ENCODE measurements at places on chromosomes 7 and 10. TPM values are rescaled to one million over a fixed set of nuclear protein-coding genes. Genes with fewer than 3 reads are reported as not detected.

The ERVW-1 gene
- not detected for total RNA-seq

GRCh38 chr10:95461611-95462010 is 99.6 kb downstream of the SORBS1 start:
- DNase-seq: no peak
- H3K27me3 ChIP-seq: peaks cover 34% of the 10 kb centered on the region
- H3K4me1 ChIP-seq: peaks cover 2% of the 10 kb centered on the region
- H3K36me3 ChIP-seq: no peaks in the 10 kb centered on the region
- no peak overlapping the region for H3K4me3 ChIP-seq
- H3K27ac ChIP-seq: no peak overlapping the region

- no peak overlapping the region for H3K27ac ChIP-seq
- no peaks in the 10 kb centered on the region for H3K36me3 ChIP-seq
- no peak overlapping the region for H3K4me3 ChIP-seq
- no peaks in the 10 kb centered on the region for H3K27me3 ChIP-seq
- no peaks in the 10 kb centered on the region for H3K4me1 ChIP-seq
Measured at GRCh38 chr7:18948521-18948920, 168.9 kb downstream of the TWIST1 start.

The CAV1 gene
- not detected for total RNA-seq

GRCh38 chr7:33731912-33732311 is 173.4 kb upstream of the BMPER start:
- DNase-seq: no peak
- no peaks in the 10 kb centered on the region for H3K36me3 ChIP-seq
- no peak overlapping the region for H3K27ac ChIP-seq
- H3K27me3 ChIP-seq: no peaks in the 10 kb centered on the region
- no peak overlapping the region for H3K4me3 ChIP-seq
- H3K4me1 ChIP-seq: no peaks in the 10 kb centered on the region

- no peak overlapping the region for H3K4me3 ChIP-seq
- no peaks in the 10 kb centered on the region for H3K27me3 ChIP-seq
- H3K27ac ChIP-seq: no peak overlapping the region
Measured at GRCh38 chr10:60384708-60385398, 4.8 kb downstream of the ANK3 start.

- peak overlapping the region; percentile 21 for H3K4me3 ChIP-seq
- peaks cover 19% of the 10 kb centered on the region for H3K36me3 ChIP-seq
- peaks cover 59% of the 10 kb centered on the region for H3K4me1 ChIP-seq
- H3K27me3 ChIP-seq: peaks cover 2% of the 10 kb centered on the region
- no peak for DNase-seq
- peak overlapping the region; percentile 31 for H3K27ac ChIP-seq
Measured at GRCh38 chr10:32954080-32954479, 4.0 kb downstream of the ITGB1 start.

The HMX2 gene
- total RNA-seq: not detected

- no peak overlapping the region for H3K27ac ChIP-seq
- H3K36me3 ChIP-seq: no peaks in the 10 kb centered on the region
- no peaks in the 10 kb centered on the region for H3K27me3 ChIP-seq
- no peak overlapping the region for H3K4me3 ChIP-seq
- peaks cover 7% of the 10 kb centered on the region for H3K4me1 ChIP-seq
- no peak for DNase-seq
Measured at GRCh38 chr7:106545275-106545674, 115.7 kb downstream of the CCDC71L start.

DNA sequence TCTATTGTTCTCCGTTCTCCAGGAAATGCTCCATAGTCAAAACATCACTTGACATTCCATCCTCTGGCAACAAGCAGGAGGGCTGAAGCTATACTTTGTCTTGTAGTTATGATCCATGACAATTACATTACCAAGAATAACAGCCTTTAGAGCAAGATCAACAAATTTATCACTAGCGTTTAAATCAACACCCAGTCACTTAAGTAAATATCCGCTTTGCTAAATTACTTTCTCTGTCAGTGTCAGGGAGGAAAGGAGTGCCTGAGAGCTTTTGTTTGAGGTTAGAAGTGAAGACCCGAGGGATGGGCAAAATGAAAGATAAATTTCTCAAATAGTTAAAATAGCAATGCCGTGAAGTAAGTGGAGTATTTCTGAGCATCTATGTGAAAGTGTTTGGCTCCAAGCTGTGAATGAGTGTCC is 236.1 kb upstream of the BMPER start:
- H3K27me3 ChIP-seq: no peaks in the 10 kb centered on the region
- DNase-seq: no peak
- no peaks in the 10 kb centered on the region for H3K36me3 ChIP-seq
- no peaks in the 10 kb centered on the region for H3K4me1 ChIP-seq

GRCh38 chr10:33196377-33196706 is 138.1 kb downstream of the NRP1 start:
- DNase-seq: no peak
- H3K4me1 ChIP-seq: peaks cover 5% of the 10 kb centered on the region
- H3K27ac ChIP-seq: no peak overlapping the region
- H3K4me3 ChIP-seq: no peak overlapping the region

DNA sequence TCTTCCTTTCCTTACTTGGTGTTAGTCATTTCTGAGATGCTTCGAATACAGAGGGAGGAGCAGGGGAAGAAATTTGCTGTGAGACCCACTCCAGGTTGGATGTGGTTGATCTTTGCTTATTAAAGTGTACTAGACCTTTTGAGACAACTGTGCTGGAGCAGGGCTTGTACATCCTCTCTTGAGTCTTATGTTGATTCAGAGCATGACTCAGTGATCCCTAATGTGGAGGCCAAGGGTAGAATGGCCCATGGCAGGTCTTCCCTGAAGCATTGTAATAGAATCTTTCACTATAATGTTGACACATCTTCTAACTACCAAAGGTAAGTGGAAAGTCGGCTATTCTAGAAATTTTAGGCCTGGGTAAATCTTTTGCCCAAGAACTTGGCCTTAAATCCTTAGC is 17.0 kb upstream of the SFR1 start:
- no peak overlapping the region for H3K4me3 ChIP-seq
- H3K27me3 ChIP-seq: peaks cover 11% of the 10 kb centered on the region

GRCh38 chr10:101050208-101051069 is 11.3 kb upstream of the KAZALD1 start:
- DNase-seq: peak; percentile 79
- H3K4me1 ChIP-seq: peaks cover 22% of the 10 kb centered on the region
- H3K36me3 ChIP-seq: peaks cover 8% of the 10 kb centered on the region

- no peaks in the 10 kb centered on the region for H3K4me1 ChIP-seq
- DNase-seq: no peak
- H3K27ac ChIP-seq: no peak overlapping the region
- H3K27me3 ChIP-seq: no peaks in the 10 kb centered on the region
- H3K36me3 ChIP-seq: no peaks in the 10 kb centered on the region
Measured at GRCh38 chr7:3979611-3980299, 678.7 kb downstream of the SDK1 start.

DNA sequence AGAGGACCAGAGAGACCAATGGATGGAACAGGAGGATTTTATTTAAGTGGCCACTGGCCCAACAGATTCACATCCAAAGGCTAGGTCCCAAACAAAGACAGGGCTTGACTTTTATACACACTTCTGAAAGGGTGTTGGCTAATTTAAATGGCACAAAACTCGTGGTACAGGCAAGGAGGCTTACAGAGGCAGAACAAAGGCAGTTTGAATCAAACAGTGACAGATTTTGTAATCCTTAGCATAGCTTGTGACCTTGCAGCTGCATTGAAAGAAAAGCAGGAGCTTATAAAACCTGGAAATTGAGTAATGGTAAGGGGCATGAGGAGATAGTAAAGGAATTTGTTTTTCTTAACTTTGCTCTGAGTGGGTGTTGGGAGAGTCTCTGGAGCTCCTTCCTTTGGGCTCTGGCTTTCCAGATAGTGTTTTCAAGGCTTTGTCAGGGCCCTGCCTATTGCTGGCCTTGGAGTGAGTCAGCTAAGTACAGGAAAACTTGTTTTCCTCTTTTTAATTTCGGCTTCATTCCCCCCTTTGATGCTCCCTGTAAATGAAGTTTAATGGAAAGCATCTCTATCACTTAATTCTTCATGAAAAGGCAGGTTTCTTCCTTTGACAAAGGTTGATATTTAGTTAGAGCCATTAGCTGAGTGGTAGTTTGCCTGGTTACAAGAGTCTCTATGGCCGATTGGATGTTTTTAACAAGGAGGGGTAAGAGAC is 96.9 kb downstream of the TRIM24 start:
- H3K4me1 ChIP-seq: no peaks in the 10 kb centered on the region
- no peaks in the 10 kb centered on the region for H3K27me3 ChIP-seq
- H3K36me3 ChIP-seq: peaks cover 95% of the 10 kb centered on the region

The FAM171A1 gene
- total RNA-seq: 11.7 TPM

DNA sequence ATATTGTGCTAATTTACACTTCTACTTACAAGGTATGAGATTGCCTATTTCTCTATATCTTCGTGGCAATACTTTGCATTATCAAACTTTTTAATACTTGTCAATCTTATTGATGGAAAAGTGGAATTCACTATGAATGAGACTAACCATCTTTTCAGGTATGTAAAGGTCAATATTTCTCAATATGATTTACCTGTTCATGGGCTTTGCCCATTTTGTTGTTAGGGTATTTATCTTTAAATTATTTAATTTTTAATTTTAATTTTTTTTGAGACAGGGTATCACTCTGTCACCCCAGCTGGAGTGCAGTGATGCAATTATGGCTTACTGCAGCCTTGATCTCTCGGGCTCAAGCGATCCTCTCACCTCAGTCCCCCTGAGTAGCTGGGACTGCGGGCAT is 47.8 kb upstream of the LCOR start:
- H3K27ac ChIP-seq: no peak overlapping the region
- H3K4me3 ChIP-seq: no peak overlapping the region
- H3K4me1 ChIP-seq: no peaks in the 10 kb centered on the region
- H3K27me3 ChIP-seq: no peaks in the 10 kb centered on the region

- H3K27ac ChIP-seq: peak overlapping the region; percentile 76
- DNase-seq: no peak
- H3K4me3 ChIP-seq: no peak overlapping the region
- H3K4me1 ChIP-seq: peaks cover 69% of the 10 kb centered on the region
Measured at GRCh38 chr7:44615793-44616192, 9.4 kb downstream of the OGDH start.

The INTS1 gene
- total RNA-seq: 90.6 TPM

DNA sequence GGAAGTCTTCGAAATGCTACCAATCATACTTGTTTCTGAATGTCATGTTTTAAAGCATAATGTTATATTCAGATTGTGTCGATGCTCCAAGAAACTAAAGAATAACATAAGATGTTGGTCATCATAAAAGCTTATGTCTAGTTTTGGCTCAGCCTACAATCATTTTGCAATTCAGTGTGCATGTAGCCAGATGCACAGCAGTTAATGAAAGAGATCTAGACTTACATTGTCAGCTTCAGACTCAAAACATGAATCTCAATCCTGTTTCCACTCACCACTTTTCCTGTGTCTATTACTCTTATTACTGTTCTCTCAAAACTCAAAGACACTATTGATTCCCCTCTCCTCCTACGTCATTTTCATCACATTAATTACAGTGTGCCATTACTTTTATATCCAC is 21.4 kb downstream of the TMEM196 start:
- no peak overlapping the region for H3K4me3 ChIP-seq
- peaks cover 5% of the 10 kb centered on the region for H3K27me3 ChIP-seq
- H3K27ac ChIP-seq: no peak overlapping the region
- no peak for DNase-seq

- no peak overlapping the region for H3K4me3 ChIP-seq
- no peaks in the 10 kb centered on the region for H3K4me1 ChIP-seq
- H3K27me3 ChIP-seq: no peaks in the 10 kb centered on the region
Measured at GRCh38 chr10:92916433-92916832, 68.1 kb downstream of the EXOC6 start.

DNA sequence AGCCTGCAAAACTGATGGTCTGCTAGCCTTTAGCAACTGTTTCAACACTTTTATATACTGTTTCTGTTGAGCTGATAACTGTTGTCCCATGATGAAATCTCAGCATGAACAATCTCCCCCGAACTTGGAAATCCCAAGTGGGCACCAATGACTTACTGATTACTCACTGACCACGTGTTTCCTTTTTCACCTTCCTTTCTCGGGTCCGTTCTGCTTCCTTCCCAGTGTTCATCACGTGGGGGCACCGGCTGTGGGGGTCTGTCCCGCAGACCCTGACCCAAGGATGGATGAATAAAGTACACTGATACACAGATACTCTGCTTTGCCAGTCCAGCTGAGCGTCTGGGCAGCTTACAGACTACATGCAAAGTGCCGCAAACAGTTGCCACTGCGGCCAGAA is 39.0 kb upstream of the RASGEF1A start:
- peaks cover 29% of the 10 kb centered on the region for H3K27me3 ChIP-seq
- H3K4me1 ChIP-seq: peaks cover 61% of the 10 kb centered on the region
- peaks cover 20% of the 10 kb centered on the region for H3K36me3 ChIP-seq
- no peak overlapping the region for H3K4me3 ChIP-seq
- no peak for DNase-seq

The DENND2A gene
- total RNA-seq: not detected

The MMRN2 gene
- not detected for total RNA-seq

- H3K27me3 ChIP-seq: peaks cover 21% of the 10 kb centered on the region
- H3K36me3 ChIP-seq: peaks cover 9% of the 10 kb centered on the region
Measured at GRCh38 chr7:25894002-25894901, 257.7 kb upstream of the NFE2L3 start.

- H3K27ac ChIP-seq: no peak overlapping the region
- peaks cover 9% of the 10 kb centered on the region for H3K36me3 ChIP-seq
- H3K4me1 ChIP-seq: peaks cover 20% of the 10 kb centered on the region
- DNase-seq: no peak
- no peak overlapping the region for H3K4me3 ChIP-seq
Measured at GRCh38 chr7:132561763-132562162, 14.5 kb downstream of the PLXNA4 start.
